Fibroblast of villous mesenchyme (primary cell): ENCODE measurements at places on chromosomes 7 and 10.

GRCh38 chr7:42400961-42401360 lies 164.0 kb upstream of the GLI3 start:
- no peak for DNase-seq

DNA sequence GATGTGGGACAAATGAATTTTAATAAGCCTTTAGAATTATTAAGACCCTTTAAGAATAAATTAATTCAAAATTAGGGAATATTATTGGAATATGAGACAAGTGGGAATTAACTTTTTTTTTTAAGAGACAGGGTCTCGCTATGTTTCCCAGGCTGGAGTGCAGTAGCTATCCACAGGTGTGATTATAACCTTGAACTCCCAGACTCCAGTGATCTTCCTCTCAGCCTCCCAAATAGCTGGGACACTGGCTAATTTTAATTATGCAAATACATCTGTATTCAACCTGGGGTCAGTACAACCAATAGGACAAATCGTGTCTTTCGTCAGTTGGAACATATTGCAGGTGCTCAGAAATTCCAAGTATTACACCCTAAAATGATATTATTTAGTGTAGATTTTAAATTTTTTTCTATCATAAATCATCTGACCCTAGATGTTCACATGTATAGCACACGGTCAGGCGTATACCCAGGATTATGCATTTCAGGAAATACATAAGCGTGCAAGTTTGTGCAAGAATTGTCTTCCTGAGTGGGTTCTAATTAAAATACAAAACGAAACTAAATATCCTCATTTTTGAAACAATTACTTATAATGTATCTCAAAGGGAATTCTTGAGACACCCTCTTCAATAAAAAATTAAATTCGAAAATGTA lies 1.2 kb downstream of the NT5C3A start:
- no peak for DNase-seq

DNA sequence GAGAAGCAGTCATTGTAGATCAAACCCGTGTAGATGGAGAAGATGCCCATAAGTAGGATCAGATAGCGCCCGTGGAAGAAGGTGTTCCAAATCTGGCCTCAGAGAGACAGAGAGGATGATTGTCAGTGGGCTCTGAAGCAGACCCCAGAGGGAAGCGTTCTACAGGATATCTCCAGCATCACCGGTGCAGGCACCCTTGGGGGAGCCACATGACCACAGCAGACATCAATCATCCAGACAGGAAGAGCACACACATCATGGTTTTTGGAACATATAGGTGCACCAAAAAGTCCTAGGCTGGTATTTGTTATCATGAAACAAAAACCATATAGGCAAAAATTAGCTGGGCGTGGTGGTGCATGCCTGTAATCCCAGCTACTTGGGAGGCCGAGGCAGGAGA lies 44.0 kb upstream of the SVOPL start:
- no peak for DNase-seq

- DNase-seq: no peak
These were observed 61.5 kb downstream of the REEP3 start for GRCh38 chr10:63582690-63583089.

DNA sequence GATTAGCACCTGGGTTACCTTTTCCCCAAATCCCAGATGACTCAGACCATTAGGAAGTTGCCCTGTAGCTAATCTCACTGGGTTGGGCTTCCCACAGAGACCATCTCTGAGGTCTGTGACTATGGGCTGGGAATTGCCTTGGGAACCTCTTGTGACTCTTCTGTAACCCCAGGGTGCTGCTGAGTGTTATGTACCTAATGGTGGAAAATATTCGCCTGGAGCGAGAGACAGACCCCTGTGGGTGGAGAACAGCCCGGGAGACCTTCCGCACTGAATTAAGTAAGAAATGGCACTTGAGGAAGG lies 20.0 kb downstream of the STRIP2 start:
- DNase-seq: no peak

DNA sequence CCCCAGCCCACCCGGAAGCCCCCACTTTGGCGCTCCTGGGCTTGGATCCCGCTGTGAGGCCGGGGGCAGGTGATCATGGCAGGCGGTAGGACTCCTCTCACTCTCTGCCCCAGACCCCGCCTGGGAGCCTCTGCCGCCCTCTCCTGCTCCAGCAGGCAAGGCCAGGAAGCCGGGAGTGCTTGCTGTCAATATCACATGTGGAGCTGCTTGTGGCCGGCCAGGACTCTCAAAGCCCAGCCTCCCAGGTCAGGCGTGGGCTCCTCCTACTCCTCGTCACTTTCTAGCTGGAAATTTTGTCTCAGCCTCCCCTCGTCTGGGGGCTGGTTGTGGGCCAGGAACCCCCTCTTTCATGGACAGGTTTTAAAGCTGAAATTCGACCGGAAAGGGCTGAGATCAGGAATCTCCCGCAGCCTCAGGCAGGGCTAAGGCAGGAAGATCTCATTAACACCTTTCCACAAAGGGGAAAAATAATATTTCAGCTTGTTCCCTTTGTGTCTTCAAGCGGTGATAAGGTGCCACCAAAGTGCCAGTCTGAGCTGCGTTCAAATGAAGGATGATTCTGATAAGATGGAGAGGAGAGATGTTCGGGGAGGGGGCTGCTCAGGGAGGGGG lies 273.6 kb upstream of the PODXL start:
- no peak for DNase-seq

GRCh38 chr7:86477343-86477935 lies 166.3 kb upstream of the GRM3 start:
- no peak for DNase-seq

DNA sequence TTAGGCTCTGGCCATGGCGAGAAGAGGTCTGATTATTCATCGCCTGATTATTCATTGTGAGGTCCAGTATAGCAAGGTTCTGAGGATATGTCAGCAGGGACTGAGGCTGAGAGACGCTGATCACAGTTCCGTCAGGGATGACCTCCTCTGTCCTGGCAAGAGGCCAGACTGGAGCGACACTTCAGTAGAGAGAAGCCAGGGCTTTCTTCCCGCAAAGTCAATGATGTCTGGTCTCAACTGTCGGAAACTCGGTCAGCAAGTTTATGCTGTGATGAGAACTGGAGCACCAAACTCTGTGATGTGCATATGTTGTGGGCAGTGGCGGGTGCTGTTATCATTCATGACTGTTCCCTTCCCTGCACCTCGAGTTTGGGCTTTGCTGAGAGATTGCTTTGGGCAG lies 29.0 kb upstream of the GNA12 start:
- no peak for DNase-seq

- DNase-seq: no peak
These were observed 27.2 kb downstream of the SCD start for GRCh38 chr10:100374200-100374655.

GRCh38 chr7:33700001-33700899 lies 205.1 kb upstream of the BMPER start:
- no peak for DNase-seq

DNA sequence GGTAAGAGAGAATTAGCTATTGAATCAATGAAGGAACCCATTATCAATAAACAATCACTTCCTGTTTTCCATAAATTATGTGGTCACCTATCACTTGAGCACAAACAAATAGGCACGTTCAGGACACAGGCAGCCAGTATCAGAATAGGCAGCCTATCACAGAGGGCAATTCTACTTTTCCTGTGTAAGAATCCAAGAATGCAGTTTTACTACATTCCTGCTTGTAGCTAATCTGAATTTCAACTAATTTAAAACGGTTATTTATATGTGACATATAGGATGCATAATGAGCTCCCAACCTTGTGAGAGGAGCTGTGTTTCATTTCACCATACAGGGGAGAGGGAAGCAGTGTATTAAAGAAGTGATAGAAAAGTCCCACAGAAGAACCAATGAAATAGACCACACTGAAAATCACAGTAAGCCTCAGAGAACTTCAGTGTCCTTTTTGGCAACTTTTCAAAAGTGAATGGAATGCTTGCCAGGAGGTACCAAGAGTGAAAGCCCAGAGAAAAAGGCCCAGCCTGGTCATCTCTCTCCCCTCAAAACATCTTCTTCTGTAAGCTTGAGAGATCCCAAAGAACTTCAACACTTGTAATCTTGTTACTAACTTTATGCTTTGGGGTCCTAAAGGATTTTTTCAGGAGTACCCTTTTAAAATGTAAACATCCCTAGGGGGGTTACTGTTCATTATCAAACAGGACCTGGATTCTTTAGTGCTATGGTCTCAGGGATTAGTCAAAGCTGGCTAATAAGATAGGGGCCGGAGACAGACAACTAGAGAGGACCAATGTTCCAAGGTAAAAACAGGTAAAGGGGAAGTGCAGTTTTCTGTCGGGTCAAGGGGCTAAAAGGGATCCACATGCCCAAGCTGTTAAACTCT lies 1.3 kb downstream of the IMMP2L start:
- DNase-seq: peak; percentile 22

GRCh38 chr10:52316500-52316899 lies 2.4 kb downstream of the DKK1 start:
- DNase-seq: peak; percentile 6

GRCh38 chr10:44962870-44963738 lies 3.5 kb downstream of the RASSF4 start:
- DNase-seq: no peak

DNA sequence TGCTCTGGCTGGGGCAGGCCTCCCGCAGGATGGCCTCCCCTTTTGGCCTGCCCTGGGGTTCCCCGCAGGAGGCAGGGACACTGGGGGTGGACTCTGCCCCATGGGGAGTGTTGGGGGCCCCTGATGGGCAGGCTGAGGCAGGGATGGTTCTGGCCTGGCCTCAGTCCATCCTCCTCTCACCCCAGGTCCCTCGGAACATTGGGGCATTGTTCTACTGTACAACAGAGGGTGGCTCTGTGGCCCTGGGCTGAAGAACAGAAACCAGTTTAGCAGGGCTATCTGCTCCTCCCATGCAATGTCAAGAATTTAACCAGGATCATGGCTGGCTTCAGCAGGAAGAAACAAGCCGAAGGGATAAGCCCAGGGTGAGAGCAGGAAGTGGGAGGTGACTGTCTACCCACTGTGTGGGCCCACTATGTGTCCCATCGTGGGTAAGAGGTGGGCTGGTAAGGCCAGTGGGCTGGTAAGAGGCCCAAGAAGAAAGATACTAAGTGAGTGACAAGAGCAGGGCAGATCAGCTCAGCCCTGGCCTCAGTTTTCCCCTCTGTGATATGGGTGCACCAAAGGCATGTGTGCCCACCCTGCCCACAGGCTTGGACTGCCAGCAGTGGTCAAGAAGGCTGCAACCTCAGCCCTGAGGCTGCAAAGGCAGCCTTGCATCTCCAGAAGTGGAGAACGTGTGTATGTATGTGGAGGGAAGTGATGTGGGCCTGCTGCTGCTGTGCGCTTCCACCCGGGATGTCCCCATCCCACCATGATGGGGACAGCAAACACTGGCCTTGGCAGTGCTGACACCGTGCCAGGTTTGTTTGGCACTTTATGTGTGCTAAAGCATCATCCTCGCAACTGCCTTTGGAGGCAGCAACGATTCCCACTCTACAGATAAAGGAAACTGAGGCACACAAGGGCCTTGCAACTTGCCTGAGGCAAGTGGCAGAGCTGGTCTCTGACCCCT lies 138.9 kb downstream of the SH3PXD2A start:
- DNase-seq: no peak

DNA sequence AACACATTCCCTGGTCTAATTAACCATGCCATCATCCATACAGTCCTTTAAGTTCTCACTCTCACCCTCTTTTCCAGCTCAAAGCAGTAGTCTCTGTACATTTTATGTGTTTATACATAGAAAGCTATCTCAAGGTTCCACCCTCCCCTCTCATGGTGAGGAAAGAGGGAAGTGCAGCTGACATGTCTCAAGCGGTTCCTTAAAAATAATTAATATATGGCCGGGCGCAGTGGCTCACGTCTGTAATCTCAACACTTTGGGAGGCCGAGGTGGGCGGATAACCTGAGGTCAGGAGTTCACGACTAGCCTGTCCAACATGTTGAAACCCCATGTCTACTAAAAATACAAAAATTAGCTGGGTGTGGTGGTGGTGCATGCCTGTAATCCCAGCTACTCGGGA lies 36.7 kb downstream of the ZC3HAV1 start:
- no peak for DNase-seq

- DNase-seq: no peak
These were observed 12.2 kb upstream of the FAM53B start for GRCh38 chr10:124756156-124756903.

DNA sequence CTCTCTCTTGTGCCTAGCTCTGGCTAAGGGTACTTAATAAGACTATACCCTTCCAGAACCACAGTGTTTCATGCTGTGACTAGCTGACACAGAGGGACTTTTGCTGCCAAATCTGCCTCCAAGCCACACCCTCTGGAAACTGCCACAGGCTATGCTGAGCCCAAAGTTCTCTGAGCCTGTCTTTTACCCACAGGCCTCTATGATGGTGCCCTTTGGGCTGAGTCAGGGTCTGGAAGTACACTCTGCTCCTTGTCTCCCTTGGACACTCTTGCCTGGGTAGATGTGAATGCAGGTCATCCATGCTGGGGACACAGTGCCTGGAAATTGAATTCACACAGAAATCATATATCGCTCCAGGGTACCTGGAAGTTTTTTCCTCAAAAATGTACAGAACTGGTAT lies 22.6 kb downstream of the DYDC1 start:
- DNase-seq: no peak

DNA sequence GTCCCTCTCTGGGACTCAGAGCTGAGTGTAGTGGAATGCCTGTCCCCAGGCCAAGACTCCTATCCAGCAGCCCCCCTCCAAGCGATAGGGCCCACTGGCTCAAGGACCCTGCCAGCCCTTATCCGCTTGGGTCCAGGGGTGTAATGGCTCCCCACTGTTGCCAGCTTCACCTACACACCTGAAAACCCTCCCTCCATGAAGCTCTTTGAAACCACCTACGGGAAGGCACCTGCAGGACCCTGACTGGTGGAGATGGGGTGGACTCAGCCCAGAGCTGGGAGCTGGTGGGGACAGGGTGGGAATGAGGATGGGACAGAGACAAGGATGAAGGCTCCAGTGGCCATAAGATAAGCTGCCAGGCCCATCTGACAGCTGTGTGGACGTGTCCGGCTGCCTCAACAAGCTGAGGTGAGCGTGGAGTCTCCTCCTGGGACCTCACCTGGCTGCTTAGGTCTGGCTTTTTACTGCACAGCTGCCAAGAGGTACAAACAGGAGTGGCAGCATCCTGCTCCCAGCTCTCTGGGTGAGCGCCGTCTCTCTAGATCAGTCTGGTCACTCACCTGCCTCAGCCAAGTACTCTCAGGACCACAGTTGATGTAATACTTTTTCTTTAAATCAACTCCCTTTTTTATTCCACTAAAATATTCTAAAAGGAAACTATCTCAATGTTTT lies 41.9 kb downstream of the DRGX start:
- DNase-seq: no peak

- peak; percentile 71 for DNase-seq
These were observed 5.7 kb upstream of the GLCCI1 start for GRCh38 chr7:7962851-7963250.

GRCh38 chr10:21099291-21100062 lies 202.4 kb upstream of the NEBL start:
- no peak for DNase-seq

DNA sequence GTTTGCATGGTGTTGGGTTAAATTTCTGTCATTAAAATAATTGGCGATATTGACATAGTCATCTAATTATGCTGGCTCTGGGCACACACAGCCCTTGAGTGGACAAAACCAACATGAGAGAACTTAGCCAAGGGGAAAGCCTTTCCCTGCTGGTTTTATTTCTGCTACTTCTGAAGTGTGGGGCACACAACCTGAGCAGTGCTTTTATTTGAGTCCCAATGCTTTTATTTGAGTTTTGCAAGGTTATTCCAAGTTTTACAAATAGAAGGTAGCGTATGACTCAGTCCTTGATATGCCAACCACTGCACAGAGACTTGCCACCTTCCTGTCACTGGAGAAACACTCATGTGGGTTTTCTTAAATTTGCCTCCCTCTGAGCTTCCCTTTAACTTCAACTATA lies 145.7 kb downstream of the EGFR start:
- DNase-seq: no peak

GRCh38 chr10:108034829-108035228 lies 870.3 kb upstream of the SORCS1 start:
- no peak for DNase-seq

- DNase-seq: no peak
These were observed 357.0 kb upstream of the MKI67 start for GRCh38 chr10:128483216-128483615.
